ENCODE measurements at places on chromosomes 6 and 20.

DNA sequence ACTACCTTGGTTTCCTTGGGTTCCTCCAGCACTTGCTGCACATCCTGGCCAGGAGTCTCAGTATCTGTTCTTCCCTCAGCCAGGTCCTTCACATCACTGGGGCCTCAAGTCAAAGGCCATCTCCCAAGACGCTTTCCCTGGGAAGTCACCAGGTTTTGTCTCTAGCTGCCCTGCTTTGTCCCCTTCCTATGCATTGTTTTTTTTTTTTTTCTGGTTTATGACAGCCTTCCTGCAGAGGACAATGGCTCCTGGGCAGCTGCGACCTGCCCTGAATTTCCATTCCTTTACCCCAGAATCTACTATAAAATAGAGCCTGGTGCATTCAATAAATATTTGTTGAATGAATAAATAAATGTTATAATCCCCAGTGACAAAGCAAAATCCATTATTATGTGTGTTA lies 687.3 kb downstream of the QKI start:
- no peak for DNase-seq

- DNase-seq: no peak
Measured at GRCh38 chr20:62900692-62901584, 25.4 kb downstream of the DIDO1 start.

GRCh38 chr20:59299945-59300332 lies 472 bp upstream of the EDN3 start:
- DNase-seq: no peak

DNA sequence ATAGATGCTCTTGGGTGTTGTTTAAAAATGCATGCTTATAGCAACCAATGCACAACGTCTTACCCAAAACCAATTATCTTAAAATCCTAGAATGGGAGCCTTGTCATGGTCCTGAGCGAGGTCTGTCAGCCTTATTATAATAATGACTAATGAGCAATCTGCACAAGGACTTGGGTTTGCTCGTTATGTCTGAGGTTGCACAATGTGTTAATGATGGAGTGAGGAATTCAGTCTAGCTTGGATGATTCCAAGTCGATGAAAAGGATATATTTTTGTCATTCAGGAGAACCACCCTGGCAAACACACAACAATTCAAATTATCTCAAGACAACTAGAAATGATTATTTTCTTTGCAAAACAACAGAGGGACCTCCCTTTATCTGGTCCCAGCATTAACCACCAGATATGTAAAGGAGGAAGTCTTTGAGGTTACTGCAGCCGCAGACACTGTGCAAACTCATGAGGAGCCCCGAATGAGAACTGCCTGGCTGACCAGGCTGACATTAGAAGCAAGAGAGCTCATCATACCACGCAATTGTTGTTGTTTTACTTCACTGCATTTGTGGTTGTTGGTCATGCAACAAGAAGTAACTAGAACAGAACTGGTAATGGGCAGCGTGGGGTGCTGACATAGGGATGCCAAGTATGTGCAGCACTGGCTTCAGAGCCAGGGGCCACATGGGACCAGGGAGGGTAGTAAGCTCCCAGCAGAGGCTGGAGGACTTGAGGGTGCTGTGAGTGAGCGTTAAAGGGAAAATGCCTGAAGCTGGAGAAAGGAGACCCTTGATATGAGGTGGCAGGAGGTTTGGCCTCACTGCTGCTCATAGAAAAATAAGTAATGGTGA lies 488.3 kb downstream of the CDH26 start:
- DNase-seq: no peak

GRCh38 chr6:15255481-15255880 lies 9.6 kb downstream of the JARID2 start:
- no peak for DNase-seq

- no peak for DNase-seq
Measured at GRCh38 chr6:101090281-101090680, 209.2 kb upstream of the ASCC3 start.

- no peak for DNase-seq
Measured at GRCh38 chr6:85685713-85686112, 43.0 kb upstream of the SYNCRIP start.

DNA sequence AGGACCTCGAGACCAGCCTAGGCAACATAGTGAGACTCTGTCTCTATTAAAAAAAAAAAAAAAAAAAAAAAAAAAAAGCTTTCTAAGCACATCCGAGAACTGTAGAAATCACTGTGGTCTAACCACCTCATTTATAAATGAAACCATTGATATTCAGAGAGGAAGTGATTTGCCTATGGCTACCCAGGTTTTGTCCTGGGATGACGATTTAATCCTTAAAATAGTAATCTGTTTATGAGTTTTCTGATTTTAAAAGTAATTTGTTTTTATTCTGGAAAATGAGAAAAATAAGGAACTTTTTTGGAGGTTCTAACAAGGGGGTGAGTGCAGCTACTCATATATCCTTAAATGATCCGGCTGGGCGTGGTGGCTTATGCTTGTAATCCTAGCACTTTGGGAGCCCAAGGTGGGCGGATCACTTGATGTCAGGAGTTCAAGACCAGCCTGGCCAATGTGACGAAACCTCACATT lies 6.5 kb upstream of the BTN3A2 start:
- peak; percentile 23 for DNase-seq

DNA sequence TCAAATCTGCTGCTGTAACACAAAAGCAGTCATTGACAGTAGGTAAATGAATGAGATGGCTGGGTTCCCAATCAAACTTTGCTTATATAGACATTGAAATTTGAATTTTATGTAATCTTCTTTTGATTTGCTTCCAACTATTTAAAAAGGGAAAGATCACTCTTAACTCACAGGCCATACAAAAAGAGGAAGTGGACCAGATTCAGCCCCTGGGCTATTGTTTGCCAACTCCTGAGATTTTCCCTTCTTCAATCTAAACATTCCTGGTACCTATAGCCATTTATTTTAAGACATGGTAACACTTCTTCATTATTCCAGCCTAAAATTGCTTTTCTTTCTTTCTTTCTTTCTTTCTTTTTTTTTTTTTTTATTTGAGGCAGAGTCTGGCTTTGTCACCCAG lies 260.6 kb downstream of the TFAP2A start:
- no peak for DNase-seq

- DNase-seq: no peak
Measured at GRCh38 chr20:8456765-8457164, 324.7 kb downstream of the PLCB1 start.

DNA sequence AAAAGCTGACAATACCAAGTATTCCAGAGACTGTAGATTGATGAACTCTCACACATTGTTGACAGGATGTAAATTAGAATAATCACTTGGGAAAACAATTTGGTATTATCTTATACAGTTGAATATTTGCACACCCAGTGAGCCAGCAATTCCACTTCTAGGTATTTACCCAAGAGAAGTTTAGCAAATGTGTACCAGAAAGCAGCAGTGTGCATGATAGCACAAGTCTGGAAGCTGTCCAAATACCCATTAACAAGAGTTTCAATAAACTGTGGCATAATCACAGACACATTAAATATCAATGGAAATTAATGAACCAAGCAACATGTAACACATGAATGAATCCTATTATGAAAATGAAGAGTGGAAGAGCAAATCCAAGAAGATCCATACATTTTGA lies 233.6 kb downstream of the TPBG start:
- no peak for DNase-seq

DNA sequence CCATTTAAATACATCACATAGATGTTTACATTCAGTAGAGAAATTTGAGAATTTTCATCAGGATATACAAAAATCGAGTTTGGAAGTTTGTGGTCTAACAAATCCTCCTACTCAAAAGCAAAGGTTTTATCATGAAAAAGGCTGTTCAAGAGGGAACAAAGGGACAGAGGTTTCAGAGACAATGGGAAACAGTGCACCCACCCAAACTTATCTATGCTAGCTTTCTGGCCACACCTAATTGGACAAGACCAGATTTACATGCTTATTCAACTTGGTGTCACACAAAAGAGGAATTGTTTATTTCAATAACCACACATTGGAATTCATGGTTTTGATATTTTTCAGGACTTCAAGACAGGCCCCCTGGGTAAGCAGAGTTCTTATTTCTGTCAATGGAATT lies 28.4 kb upstream of the RSPO3 start:
- DNase-seq: no peak

- DNase-seq: no peak
Measured at GRCh38 chr6:137893726-137894125, 26.7 kb downstream of the TNFAIP3 start.

DNA sequence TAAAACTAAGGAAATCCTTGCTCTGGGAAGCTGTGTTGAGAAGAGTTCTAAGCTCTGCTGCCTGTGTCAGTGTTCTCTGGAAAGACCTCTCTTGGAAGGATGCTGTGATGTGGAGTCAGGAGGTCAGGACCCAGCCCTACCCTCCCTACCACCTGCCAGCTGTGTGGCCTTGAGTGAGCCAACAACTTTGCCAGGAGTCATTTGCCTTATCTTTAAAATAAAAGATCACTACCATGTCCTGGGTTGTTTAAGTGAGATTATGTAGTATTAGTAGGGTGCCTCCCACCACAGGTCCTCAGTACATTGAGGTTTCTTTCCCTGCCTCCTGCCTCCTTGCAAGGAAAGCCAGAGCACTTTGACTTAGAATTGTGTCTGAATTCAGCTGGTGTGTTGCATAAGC lies 64.9 kb downstream of the FOXO3 start:
- no peak for DNase-seq

DNA sequence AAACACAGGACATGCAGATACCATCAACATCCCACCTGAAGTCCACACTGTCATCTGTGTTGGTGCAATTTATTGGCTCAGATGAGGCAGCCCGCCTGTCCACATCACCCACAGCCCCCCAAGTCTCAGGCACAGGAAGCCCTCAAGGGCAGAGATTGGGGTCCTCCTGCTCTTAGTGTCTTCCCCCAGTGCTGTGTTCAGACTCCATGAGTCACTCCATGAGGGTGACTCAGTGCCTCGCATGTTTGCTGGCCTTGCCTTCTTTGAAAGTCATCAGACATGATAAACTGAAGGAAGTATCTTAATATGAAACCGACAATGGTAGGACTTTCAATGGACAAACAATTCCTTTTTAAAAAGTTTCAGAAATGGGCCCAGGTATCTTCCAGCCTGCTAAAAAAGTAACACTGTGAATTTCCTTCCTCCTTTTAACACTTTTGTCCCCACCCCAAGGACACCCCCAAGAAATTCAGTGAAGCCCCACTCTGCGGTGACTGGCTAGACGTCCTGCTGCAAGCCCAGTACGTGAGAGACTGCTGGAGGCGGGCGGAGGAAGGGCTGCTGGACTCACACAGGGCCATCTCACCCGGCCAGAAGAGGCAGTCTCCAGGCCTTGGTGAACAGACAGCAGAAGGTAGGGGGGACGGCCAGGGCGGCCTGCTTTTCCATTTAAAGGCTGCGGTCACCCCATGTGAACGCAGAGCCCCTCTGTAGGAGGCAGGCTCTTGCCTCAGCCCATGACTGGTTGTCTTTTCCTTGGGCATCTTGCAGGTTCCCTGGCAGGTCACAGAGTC lies 43.0 kb upstream of the KCNK16 start:
- no peak for DNase-seq

DNA sequence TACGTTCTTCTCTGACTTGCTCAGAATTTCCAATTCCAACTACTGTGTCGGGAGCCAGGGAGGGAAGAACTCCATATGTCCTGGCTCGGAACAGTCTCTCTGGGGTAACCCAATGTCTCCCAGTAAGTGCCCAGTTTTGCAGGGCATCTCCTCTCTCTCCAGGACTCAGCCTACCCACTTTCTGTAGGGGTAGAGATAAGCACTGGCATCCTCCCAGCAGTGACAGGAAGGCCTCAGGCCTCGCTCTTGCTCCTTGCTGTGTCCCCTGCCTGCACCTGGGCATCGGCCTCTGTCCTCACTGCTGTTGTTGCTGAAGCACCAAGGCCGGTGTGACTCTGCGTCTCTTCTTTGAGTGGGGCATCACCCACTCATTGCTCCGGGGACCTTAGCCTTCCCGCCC lies 388.9 kb upstream of the JARID2 start:
- DNase-seq: no peak

DNA sequence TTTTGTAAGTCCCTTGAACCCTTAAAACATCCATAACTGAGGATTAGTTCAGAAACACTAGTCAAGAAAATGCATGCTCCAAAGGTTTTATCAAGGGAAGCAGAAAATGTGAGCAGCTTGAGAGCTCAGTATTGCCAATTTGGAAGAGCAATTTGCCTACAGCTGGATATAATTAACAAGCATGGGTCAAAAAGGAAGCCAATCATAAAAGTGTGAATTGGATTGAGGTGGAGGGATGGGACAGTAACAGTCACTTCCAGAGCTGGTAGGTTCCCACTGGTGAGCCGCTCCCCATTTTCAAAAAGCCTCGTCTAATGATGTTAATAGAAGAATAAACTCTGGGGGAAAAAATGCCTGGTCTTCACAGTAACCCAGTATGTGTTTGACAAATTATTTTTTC lies 5.0 kb upstream of the PTPRK start:
- no peak for DNase-seq

GRCh38 chr6:41508479-41508878 lies 37.7 kb upstream of the FOXP4 start:
- DNase-seq: no peak

GRCh38 chr6:152746172-152746553 lies 4.4 kb upstream of the VIP start:
- DNase-seq: no peak

- DNase-seq: no peak
Measured at GRCh38 chr6:52189974-52190373, 3.8 kb downstream of the IL17A start.

GRCh38 chr20:21607971-21608725 lies 94.3 kb upstream of the NKX2-2 start:
- no peak for DNase-seq

DNA sequence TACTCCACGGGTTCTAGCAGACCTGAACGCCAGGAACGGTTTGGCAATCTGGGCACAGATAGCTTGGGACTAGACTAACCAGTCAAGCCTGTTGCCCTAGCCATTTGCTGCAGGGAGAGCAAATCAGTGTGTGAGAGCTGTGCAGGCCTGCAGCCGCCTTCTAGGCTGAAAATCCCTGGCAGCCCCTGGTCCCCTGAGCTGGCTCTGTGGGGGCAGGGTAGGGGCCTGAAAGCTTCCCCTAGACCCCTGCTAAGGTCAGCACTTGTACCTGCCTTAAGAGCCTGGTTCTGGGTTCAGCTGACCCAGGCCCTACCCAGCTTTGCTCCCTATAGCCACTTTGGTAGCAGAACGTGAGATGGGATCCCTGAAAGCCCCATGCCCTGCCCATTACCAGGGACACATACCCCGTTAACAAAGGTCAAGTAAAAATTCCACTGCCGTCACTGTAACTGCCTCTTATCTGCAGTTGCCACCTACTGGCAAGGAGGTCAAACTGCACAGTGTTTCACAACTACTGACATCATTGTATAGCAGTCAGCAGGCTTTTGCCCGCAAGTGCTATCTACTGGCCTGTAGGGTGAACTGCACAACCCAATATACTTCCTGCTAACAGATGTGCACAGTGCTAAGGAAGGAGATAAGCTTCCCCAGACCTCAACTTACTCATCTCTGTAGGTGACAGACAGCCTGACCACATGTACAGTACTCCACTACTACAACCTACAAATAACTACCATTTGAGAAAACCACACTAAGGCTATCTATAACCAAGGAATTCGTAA lies 95.1 kb upstream of the OLIG3 start:
- DNase-seq: peak; percentile 41

- DNase-seq: no peak
Measured at GRCh38 chr20:44264287-44264686, 17.2 kb downstream of the GDAP1L1 start.
